ENCODE measurements at places on chromosomes 3 and 15. TPM values are rescaled to one million over a fixed set of nuclear protein-coding genes. Genes with fewer than 3 reads are reported as not detected.
A peak's percentile ranks its signal among the peaks of the same experiment; 100 is the strongest.

DNA sequence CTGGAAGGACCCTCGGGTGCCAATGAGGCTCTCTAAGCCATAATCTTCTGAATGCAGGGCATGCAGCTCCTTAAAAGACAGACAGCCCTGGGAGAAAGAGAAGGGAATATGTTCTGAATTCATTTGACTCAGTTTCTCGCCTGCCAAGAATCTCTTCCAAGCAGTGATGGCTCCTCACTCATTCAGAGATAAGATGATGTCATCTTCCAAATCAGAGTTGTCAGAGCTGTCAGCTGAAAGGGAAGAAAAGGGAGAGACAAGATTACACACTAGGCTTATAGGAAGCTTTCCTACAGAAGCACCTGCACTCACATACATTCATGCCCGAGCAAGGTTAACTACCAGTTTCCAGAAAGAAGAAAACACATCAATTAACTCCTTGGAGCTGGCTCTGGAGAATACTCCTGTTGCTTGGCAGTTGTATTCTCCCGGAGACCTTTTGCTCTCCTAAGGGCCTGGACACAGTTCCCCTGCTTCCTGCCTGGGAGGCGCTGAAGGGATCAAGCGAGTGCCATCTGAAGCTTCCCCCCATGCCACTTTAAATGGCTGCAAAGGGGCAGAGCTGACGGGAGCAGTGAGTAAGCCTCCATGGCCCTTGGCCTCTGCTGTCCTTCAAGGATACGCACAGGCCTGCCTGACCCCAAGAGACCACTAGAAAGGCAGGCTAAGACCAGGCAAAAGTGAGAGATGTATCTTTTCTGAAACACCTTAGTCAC is 7.7 kb downstream of the RBM15B start:
- no peak for DNase-seq

GRCh38 chr15:42602501-42602900 is 27.1 kb downstream of the STARD9 start:
- no peak for DNase-seq

DNA sequence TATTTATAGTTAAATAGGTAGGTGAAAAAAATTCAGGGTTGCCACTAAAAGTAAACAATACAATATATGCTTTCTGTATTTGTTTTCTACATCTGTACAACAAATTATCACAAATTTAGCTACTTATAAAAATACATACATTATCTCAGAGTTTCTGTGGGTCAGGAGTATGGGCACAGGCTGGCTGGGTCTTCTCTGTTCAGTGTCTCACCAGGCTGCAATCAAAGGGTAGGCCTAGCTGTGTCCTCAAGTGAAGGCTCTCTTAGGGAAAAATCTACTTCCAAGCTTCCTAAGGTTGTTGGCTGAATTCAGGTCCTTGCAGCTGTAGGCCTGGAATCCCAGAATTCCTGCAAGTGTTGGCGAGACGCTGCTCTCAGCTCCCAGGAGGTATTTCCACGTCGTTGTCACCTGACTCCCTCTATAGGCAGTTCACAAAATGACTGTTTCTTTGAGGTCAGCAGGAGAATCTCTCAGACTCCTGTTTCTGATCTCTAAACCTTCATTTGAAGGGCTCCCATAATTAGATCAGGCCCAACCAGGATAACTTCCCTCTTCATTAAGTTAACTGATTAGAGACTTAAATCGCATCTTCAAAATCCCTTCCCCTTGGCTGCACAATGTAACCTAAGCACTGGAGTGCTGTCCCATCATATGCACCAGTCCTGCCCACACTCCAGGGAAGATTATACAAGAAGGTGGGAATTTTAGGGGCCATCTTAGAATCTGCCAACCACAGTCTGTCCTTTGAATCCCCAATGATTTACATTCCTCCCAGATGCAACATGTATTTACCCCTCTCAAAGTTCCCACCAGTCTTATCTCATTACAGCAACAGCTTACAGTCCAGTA is 296.6 kb downstream of the SUCLG2 start:
- DNase-seq, result peak; percentile 8

DNA sequence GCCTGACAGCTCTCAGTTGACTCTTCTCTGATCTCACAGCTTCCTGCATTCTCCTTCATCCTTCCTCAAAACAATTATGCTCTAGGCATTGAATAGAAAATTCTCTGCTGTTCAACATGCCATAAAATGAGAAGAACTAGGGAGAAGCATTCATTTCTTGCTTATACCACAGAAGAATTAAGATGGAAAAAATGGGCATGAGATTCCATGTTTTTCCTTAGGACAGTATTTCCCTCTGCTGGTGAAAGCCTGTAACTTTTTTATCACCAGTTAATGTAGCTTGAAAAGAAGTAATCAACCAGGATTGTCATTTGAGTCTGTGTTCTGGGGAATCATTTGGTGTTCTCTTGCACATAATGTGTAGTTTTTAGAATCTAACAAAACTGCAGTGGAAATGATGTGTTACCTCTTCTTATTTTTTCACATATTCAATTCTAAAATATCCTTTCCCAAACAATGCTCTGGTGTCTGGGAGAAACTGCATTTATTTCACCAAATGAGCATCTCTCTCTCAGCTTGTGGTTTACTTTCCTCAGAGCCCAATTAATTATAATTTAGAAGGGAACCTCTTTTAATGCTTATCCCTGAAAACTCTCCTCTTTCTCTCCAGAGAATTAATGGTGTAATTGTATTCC is 92.8 kb upstream of the DCBLD2 start:
- DNase-seq, result peak; percentile 39

DNA sequence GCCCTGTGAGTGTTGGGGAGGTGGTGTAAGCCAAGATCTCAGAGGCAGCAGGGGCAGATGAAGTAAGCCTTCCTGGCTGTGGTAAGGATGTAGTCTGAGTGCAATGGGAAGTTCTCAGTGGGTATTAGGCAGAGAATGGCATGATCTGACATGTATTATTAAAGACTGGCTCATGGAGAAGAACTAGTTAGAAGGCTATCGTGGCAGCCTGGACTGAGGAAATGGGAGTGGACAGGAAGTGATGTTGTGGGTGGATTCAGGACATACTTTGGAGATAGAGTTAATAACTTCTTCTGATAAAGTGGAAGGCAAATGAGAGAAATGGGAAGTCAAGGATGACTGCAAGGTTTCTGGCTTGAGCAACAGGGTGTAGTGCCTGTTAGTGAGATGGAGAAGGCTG is 250.9 kb upstream of the CFAP20DC start:
- DNase-seq, result peak; percentile 88

DNA sequence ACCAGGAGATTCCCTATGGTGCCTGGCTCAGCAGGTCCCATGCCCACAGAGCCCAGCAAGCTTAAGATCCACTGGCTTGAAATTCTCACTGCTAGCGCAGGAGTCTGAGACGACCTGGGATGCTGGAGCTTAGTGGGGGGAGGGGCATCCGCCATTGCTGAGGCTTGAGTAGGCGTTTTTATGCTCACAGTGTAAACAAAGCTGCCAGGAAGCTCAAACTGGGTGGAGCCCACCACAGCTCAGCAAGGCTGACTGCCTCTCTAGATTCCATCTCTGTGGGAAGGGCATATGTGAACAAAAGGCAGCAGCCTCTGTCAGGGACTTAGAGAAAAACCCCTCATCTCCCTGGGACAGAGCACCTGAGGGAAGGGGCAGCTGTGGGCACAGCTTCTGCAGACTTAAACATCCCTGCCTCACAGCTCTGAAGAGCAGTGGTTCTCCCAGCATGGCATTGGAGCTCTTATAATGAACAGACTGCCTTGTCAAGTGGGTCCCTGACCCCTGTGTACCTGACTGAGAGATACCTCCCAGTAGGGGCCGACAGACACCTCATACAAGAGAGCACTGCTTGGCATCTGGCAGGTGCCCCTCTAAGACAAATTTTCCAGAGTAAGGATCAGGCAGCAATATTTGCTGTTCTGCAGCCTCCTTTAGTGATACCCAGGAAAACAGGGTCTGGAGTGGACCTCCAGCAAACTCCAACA is 231.5 kb upstream of the SETMAR start:
- no peak for DNase-seq

GRCh38 chr3:194117104-194117845 is 18.7 kb upstream of the HES1 start:
- no peak for DNase-seq

DNA sequence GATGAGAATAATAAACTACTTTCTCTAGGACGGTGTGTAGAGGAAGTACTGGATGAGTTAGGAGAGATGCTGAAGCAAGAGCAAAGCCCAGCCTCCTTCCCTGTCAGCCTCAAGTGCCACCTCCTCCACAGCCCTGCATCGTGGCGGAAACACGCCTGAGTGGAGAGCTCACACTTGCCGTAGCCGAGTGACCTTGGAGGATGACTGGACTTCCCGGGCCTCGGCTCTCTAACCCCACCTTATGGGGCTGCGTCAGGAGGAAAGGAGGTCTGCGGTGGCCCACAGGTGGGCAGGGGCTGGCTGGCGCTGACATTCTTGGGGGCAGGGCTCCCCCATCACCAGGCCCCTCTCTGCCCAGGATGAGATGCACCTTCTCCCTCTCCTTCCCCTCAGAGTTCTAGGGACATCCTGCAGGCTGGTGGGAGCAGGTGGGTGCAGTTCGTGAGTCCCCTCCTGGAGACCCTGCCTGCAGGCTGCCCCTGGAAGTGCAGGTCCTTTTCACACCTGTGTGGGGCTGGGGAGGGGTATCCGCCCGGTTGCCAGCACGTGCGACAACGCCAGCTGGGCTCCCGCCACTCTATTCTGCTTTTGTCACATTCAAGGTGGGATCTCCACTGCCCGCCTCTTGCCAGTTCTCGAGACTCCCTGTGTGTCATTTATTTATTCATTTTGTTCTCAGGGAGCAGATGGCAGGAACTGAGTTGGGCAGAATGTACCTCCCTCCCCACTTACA is 175.2 kb downstream of the MEGF11 start:
- no peak for DNase-seq

DNA sequence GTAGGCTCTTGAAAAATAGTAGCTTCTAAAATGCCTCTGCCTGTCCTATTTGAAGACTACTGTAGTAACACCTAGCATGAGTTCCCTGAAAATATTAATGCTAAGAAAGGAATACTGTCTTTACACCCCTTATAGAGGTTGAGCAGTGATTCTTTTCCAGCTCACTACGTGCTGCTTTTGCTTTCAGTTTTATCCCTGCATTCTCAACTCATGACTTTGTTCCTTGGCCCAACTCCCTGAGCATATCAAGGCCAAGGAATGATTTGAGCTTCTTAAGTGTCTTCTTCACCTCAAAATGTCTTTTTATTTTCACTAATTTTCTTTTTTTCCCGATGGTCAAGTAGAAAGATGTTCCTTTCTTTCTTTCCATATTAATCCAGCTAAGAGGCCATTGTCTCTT is 16.5 kb upstream of the P2RY13 start:
- DNase-seq, result peak; percentile 11

- peak; percentile 73 for DNase-seq
Measured at GRCh38 chr3:14410503-14411165, 8.2 kb downstream of the SLC6A6 start.

- no peak for DNase-seq
Measured at GRCh38 chr15:97817276-97817890, 143.1 kb upstream of the ARRDC4 start.

DNA sequence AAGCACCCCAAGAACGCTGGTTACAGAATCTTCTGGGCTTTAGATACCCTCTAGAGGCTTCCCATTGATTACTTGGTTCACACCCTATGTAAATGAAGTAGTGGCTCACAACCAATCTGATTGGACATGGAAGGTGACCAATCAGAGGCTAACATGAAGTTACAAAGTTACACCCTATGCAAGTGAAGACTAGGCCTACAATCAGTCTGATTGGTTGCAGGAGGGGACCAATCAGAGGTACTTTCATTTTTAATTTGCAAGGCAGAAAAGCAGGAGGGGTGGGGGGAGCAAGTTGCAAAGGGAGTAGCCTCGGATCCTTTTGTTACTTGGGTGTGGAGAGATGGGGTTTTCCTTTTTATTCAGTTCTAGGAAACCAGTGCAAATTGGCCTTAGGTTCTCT is 11.1 kb upstream of the RTP2 start:
- peak; percentile 42 for DNase-seq

DNA sequence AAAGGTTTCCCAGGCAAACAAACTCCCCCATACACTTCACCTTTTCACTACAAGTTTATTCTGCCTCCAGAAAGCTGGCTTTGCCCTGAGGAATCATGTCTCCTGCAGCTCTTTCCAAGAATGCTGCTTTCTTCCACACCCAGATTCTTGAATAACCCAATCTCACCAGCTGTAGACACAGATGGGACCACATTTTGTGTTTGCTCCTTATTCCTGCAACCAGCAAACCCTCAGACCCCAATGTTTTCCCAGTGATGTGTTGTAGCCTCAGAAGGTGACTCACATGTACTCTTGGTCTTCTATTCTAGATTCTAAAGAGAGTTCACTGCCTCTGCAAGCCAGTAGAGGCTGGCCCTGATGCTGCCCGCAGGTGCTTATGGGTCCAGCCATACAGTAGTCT is 23.6 kb upstream of the TRIM59 start:
- DNase-seq, result peak; percentile 74

GRCh38 chr15:36005542-36005941 is 459.6 kb upstream of the DPH6 start:
- DNase-seq, result peak; percentile 21

- peak; percentile 89 for DNase-seq
Measured at GRCh38 chr3:78919021-78919755, 848.6 kb downstream of the ROBO1 start.

- no peak for DNase-seq
Measured at GRCh38 chr3:184078851-184079250, 18.0 kb upstream of the HTR3E start.

DNA sequence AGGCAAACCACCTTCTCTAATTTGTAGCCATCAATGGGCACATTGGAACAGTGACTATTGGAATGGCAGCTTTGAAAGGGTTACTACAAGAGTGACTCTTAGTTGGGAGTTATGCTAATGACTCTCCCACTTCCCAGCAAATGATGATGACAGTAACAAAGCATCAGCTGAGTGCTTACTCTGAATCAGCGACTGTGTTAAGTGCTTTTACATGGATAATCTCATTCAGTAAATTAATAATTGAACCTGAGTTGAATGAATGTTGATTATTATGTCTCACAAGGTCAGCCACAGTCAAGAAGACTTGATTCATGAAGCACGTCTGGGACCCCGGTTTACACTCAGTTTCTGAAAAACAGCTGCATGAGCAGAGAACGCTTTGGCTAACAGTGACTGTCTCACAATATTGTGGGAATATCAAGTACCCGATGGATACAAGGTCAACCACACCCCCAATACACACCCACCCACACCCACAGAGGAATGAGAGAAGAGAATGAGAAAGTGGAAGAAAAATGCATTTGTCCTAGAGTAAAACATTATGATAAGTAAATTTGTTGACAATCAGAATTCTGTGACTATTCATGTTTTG is 242.0 kb upstream of the FEZF2 start:
- no peak for DNase-seq

TMIE gene
- 0.38 TPM for total RNA-seq

WDR93 gene
- total RNA-seq, result 0.17 TPM

SERPINI2 gene
- total RNA-seq, result not detected

ZNF501 gene
- 5.3 TPM for total RNA-seq

RLBP1 gene
- total RNA-seq, result not detected

IMP3 gene
- total RNA-seq, result 46.2 TPM

PLIN1 gene
- total RNA-seq, result 0.17 TPM

UTS2B gene
- not detected for total RNA-seq

CATSPER2 gene
- total RNA-seq, result 3.7 TPM

ADPGK gene
- total RNA-seq, result 39.7 TPM

NANOGP8 gene
- total RNA-seq, result not detected

UBE2Q2 gene
- total RNA-seq, result 47.3 TPM

ATP10A gene
- total RNA-seq, result not detected

GPR15 gene
- total RNA-seq, result not detected

GTF2A2 gene
- total RNA-seq, result 133 TPM

Measured in mammary epithelial cell (primary cell).